Fibroblast of lung (primary cell): ENCODE measurements at places on chromosomes 11 and 22. TPM values are rescaled to one million over a fixed set of nuclear protein-coding genes. Genes with fewer than 3 reads are reported as not detected.
A peak's percentile ranks its signal among the peaks of the same experiment; 100 is the strongest.

DNA sequence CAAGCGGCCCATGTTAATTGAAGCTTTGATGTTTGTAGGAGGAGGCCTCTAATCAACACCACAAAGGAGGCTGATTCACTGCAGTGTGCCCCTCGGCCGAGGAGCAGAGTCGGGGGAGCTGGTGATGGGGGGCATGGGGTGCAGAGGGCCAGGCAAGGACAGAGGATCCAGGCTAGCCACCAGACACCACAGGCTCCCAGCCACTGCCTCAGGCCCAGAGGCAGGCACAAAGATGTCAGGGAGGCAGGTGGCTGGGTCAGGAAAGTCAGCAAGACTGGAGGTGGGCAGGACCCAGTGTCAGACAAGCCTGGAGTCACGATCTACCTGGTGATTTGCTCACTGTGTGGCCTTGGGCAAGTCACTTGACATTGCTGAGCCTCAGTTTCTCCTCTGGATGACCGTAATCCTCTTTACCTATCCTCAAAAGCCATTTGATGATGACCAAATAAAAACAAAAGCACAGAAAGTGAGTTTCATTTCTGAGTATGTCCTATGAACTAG lies 121.0 kb downstream of the BUD13 start:
- DNase-seq: no peak

GRCh38 chr11:119015054-119015611 lies 3.0 kb downstream of the RPS25 start:
- DNase-seq: no peak

GRCh38 chr11:133898031-133898769 lies 52.9 kb upstream of the SPATA19 start:
- no peak for DNase-seq

DNA sequence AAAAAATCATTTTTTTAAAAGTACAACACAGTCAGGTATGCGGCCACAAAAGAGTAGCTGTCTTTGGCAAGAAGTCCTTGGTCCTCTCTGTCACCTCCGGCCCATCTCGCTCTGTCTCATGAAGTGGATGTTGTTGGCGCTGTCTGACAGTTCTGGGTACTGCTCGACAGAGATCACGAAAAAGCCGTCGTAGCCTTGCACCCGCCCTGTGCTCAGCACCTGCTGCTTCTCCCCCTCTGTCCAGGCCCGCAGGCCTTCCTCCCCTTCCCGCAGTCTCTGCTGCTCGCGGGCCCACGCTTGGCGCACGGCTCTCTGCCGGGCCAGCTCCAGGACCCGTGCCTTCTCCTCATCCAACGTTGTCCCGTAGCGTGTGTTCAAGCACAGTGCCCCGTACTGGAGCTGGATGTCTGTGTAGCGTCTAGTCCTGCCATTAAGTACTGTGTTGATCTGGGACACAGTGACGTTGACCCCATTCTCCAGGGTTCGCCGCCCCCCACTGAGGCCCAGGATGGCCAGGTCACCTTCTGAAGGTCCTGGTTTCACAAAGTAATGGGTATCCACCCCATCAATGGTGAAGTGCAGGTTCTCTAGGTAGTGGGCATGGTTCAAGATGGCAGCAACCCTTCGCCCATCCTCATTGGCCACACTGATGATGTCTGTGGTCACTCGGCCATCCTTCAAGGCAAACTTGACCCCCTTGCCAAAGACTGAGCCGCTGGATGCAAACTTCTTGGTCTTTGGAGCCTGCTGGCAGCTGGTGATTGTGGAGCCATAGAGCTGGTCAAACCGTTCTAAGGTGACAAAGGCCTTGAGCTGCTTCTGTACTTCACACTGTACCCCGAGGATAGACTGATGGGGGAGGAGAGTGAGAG lies 83.5 kb upstream of the NARS2 start:
- DNase-seq: no peak

- no peak for DNase-seq
Observed at GRCh38 chr11:1988667-1989317, 8.8 kb downstream of the H19 start.

- no peak for DNase-seq
Observed at GRCh38 chr22:39652990-39653786, 82.6 kb downstream of the CACNA1I start.

DNA sequence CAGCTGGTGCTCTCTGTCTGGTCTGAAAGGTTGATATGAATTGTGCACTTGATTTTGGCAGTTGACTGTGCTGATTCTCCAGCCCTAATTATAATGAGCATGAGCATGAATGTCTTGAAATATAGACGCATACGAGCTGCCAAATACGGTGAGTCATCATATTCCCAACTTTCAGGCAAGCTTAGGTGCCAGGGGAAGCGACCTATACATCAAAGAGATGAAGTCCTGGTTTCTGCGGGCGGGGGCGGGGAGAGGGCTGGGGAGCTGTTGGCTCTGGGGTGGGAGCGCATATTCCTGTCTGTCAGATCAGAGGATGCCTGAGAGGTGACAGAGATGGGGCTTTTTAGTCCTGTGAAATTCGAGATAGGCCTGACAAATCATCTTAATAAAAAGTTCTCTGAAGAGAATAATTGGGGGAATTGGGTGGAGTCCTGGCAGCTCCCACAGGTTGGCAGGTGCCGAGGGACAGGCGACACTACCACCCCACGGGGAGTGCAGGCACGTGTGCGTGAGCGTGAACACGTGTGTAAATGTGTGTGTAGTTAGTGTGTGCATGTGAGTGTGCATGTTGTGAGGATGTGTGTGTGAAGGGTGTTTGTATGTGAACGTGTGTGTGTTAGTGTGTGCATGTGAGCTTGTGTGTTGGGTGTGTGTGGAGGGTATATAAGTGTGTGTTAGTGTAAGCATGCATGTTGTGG lies 865.3 kb downstream of the TBC1D22A start:
- peak; percentile 18 for DNase-seq

DNA sequence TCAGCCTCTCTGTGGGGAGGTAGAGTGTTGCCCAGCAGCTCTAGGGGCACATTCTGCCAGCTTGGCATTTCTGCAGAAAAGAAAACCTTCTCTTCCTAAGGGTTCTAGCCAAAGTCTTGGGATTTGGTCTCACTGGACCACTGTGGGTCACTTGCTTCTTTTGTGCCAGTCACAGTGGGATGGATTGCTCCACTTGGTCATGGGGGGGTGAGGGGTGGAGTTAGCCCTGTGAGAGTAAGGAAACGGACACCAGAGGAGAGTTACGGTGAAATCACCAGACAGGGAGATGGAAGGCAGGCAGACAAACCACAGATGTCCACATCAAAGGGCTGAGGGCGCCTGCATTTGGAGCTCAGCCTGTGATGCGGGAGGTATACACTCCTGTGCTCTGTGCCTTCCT lies 10.8 kb downstream of the SGSM1 start:
- DNase-seq: no peak

- DNase-seq: peak; percentile 27
Observed at GRCh38 chr11:125261588-125261987, 97.0 kb downstream of the PKNOX2 start.

DNA sequence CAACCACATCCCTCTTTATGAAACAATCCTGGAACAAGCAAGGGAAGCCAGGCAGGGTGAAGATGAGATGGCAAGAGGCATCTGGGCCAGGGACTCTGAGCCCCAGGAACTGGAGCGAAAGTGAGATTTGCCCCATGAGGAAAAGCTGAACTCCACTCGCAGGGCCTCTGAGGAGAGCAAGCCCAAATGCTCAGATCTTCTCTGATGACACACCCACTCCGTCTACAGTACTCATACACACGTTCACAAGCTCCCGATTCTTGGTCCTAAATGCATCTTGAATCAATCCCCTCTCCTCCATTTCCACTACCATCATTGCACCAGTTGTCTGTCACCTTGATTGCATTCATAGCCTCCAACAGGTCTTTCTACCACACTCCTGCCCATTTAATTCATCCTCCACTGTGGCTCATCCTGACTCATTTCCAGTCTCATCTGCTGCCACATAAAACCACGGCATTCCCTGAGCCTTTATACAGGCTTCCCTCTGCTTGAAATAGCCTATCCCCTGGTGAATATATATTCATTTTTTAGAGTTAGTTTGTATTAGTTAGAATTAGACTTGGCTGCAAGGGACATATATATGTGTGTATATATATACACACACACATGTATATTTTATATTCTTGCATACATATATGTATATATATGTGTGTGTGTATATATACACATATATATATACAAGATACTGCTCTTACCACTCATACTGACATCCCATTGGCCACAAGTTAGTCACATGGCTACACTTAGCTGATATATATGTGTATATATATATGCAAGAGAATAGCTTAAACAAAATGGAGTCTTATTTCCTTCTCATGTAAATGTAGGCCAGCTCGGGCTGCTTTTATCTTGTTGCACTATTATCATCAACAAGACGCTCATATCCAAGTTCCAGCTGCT lies 1.4 kb upstream of the APOA5 start:
- DNase-seq: peak; percentile 85

GRCh38 chr11:47278769-47279168 lies 8.8 kb downstream of the MADD start:
- DNase-seq: no peak

GRCh38 chr11:11284481-11284880 lies 68.6 kb downstream of the CSNK2A3 start:
- no peak for DNase-seq

GRCh38 chr11:7691759-7692350 lies 14.4 kb downstream of the OVCH2 start:
- no peak for DNase-seq

DNA sequence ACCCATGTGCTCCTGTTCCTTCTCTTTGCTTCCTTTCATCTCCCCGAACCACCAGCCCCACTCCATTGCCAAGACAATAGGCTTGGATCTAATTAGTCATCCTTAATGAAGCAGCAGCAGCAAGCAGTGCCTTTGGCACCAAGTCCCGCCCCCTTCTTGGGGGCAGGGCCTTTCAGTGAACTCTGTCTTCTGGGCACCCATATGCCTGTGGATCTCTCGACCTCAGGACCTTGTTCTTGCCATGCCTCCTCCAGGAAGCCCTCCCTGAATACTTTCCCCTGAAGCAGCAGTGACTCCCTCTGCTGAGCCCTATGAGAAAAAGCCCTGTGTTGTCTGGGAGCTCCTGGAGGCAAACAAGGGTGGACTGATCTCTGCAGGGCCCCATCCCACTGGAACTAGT lies 32.1 kb downstream of the ARHGEF17 start:
- no peak for DNase-seq

DNA sequence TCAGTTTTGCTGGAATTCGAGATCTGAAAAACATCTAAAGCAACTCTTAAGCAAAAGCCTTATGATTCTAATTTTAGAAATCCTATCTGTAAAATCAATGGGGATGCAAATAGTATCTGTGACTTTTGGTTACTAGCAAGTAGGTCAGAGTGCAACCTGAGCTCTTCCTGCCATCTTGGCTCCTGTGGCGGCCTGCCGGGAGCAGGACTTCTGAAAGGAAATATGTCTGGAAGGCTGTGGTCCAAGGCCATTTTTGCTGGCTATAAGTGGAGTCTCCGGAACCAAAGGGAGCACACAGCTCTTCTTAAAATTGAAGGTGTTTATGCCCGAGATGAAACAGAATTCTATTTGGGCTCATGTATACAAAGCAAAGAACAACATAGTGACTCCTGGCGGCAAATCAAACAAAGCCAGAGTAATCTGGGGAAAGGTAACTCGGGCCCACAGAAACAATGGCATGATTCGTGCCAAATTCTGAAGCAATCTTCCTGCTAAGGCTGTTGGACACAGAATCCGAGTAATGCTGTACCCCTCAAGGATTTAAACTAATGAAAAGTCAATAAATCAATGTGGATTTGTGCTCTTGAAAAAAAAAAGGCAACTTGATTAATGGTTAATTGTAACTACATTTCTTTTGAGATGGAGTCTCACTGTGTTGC lies 1.7 kb downstream of the SAMM50 start:
- DNase-seq: no peak

- no peak for DNase-seq
Observed at GRCh38 chr11:3208272-3208671, 10.3 kb downstream of the MRGPRG start.

- no peak for DNase-seq
Observed at GRCh38 chr11:116605543-116606459, 167.0 kb downstream of the BUD13 start.

DNA sequence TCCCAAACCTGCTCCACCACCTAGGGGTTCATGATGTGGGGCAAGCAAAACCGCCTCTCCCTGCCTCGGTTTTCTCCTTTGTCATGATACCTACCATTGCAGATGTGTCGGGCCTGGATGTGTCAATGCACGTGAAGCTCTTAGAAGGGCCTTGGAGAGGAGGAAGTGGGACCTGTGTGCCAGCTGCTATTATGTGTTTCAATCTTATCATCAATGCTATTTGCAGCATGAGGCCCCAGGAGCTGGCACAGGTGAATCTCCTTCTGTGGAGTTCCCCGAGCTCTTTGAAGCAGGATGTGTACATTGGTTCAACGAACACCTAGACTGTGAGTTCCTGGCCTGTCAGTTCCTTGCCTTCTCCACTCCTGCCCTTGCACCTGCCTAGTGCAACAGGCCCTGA lies 331.6 kb downstream of the CTTN start:
- DNase-seq: no peak

DNA sequence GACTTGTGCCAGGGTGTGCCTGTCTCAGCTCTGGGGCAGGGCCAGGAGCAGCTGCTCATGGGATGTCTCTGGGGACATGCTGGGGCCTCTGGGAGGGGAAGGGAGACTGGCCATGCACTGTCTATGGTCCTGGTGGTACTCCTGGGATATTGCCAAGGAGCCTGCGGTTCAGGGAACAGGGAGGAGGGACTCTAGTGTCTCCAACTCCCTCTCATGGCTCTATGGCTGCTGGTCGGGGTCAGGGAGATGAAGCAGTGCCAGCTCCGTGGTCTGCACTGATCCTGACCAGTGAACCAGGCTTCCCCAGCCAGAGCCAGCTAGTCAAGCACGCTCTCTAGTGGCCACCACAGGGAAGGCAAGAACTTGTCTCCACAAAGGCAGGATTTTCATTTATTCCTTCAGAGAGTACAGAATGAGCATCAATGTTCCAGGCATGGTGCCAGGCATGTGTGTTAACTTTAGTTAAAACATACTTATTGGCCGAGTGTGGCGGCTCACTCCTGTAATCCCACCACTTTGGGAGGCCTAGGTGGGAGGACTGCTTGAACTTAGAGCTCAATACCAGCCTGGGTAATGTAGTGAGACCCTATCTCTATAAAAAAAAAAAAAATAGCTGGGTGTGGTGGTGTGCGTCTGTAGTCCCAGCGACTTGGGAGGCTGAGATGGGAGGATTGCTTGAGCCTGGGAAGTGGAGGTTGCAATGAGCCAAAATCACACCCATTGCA lies 2.5 kb upstream of the BEST1 start:
- DNase-seq: peak; percentile 68

DNA sequence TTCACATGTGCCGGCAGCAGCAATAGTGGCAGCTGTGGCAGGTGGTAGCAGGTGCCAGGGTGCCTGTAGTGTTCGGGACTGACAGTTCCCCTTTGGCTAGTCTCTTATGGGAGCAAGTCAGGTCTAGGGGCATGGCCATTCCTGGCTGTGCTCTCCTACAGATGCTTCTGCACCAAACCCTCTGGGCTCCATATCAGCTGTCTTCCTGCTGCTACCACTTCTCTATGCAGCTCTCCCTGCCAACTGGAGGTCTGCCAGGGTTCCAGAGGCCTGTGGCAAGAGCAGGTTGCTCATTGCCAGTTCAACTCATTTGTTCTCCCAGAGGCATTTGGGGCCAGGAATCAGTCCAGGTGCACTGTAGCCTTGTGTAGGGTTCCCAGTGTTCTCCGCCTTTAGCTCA lies 473.7 kb downstream of the JRKL start:
- DNase-seq: no peak

GRCh38 chr22:25837288-25837900 lies 95.4 kb downstream of the MYO18B start:
- no peak for DNase-seq

Gene SLC37A2
- polyA plus RNA-seq: 0.36 and 2.2 TPM in 2 replicates

Gene SYT8
- polyA plus RNA-seq: not detected in 2 replicates

Gene ARHGAP20
- polyA plus RNA-seq: 7.1 and 18.1 TPM in 2 replicates

Gene KCNQ1
- polyA plus RNA-seq: not detected in 2 replicates

Gene SLC35F2
- polyA plus RNA-seq: 2.8 and 9.0 TPM in 2 replicates

Gene CD6
- not detected in 2 replicates for polyA plus RNA-seq

Gene SLC17A6
- polyA plus RNA-seq: not detected in 2 replicates

Gene PRCP
- polyA plus RNA-seq: 134 and 167 TPM in 2 replicates

Gene MMP3
- 16.0 and 19.1 TPM in 2 replicates for polyA plus RNA-seq
